ENCODE measurements at places on chromosomes 6 and 20. TPM values are rescaled to one million over a fixed set of nuclear protein-coding genes. Genes with fewer than 3 reads are reported as not detected.

Gene PRDM13
- total RNA-seq, result not detected

Gene POPDC3
- 4.7 TPM for total RNA-seq

Gene MUC21
- total RNA-seq, result not detected

Gene TCP11
- 1.5 TPM for total RNA-seq

Gene JARID2
- total RNA-seq, result 22.6 TPM

Gene RSPH3
- 14.2 TPM for total RNA-seq

Gene THBS2
- total RNA-seq, result 61.5 TPM

Gene RAD21L1
- not detected for total RNA-seq

Gene NRSN1
- 0.12 TPM for total RNA-seq

Gene DYNLT2
- total RNA-seq, result 3.3 TPM
